Jurkat, Clone E6-1 (cell line): ENCODE measurements at places on chromosomes 16 and 17.
A peak's percentile ranks its signal among the peaks of the same experiment; 100 is the strongest.

DNA sequence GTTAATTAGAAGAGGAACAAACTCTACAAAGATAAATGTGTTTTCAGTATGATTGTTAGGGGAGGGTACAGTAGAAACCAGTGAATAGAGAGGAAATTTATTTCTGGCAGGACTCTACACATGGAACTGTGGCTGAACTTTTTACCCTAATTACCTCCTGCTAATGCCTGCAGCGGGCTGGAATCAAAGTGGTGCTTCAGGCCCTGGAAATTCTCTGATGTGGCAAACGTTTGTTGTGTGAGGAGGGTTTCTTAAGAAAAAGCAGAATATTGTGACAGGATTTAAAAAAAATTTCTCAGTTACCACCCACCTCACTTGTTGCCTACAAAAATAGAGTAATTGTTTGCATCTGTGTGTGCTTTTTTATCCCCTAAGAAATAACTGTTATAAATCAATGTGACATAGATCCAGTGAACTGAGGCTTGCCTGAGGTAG is 154.5 kb downstream of the BCAS3 start:
- peak; percentile 78 for DNase-seq

DNA sequence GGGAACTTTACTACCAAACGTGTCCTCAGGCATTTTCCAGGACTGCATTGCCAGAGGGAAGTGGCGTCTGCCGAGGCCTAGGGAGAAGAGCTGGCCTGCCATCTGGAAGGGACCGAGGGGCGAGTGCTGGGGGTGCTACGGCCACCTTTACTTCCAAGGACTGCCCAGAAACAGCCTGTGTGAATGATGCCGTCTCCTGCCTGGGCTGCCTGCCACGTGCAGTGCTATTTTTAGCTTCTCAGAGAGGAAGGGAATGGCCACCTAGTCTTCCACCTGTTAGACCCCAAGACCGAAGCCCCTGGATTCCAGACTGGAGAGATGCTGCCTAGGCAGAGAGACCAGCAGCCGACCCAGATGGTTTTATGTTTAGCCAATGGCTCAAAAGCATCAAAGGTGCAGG is 57.2 kb downstream of the VAC14 start:
- DNase-seq = no peak

DNA sequence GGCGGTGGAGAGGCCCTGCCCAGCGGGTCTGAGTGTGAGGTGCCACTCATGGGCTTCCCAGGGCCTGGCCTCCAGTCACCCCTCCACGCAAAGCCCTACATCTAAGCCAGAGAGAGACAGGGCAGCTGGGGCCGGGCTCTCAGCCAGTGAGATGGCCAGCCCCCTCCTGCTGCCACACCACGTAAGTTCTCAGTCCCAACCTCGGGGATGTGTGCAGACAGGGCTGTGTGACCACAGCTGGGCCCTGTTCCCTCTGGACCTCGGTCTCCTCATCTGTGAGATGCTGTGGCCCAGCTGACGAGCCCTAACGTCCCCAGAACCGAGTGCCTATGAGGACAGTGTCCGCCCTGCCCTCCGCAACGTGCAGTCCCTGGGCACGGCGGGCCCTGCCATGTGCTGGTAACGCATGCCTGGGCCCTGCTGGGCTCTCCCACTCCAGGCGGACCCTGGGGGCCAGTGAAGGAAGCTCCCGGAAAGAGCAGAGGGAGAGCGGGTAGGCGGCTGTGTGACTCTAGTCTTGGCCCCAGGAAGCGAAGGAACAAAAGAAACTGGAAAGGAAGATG is 11.2 kb downstream of the VASN start:
- no peak for DNase-seq

DNA sequence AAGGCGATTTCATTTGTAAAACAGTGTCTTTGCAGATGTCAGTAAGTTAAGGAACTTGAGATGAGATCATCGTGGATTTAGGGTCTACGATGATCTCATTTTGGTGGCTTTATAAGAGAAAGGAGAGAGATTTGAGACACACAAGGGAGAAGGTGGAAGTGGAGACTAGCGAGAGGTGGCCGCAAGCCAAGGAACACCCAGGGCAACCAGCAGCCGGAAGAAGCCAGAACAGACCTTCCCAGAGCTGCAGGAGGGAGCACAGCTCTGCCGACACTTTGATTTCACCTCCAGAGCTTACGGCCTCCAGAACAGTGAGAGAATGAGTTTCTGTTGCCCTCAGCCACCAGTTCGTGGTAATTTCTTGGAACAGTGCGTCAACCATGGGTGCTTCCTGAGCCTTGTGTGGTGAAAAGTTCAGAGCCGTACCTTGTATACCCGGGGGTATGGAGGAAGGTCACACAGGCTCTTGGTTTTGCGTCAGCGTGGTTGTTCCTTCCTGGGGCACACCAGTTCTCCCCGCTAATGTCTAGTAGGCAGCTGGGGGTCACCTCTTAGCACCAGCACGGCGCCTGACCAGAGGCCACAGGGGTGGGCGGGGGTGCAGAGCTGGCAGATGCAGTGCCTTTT is 12.9 kb upstream of the SEC14L1 start:
- DNase-seq = no peak
